ENCODE measurements at places on chromosomes 2 and 18.

DNA sequence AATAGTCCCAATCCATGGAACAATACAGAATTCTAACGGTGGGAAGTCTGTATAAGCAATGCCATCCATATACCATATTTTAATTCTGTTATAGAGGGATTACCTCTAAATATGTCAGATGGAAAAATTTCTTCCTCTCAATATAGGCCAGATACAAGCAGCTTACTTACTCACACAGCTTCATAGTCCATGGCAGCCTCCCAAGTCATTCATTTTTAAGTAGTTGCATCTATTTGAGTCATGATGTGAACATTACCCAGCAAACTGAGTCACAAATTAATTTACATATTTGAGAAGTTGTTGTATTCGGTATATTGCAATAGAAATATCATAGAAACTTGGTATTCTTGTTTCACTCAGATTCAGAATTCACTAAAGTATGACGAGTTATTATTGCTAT, 20.3 kb downstream of the TBR1 start:
- no peak for DNase-seq

- no peak for DNase-seq
Measured at GRCh38 chr2:174631009-174631981, 33.7 kb upstream of the WIPF1 start.

DNA sequence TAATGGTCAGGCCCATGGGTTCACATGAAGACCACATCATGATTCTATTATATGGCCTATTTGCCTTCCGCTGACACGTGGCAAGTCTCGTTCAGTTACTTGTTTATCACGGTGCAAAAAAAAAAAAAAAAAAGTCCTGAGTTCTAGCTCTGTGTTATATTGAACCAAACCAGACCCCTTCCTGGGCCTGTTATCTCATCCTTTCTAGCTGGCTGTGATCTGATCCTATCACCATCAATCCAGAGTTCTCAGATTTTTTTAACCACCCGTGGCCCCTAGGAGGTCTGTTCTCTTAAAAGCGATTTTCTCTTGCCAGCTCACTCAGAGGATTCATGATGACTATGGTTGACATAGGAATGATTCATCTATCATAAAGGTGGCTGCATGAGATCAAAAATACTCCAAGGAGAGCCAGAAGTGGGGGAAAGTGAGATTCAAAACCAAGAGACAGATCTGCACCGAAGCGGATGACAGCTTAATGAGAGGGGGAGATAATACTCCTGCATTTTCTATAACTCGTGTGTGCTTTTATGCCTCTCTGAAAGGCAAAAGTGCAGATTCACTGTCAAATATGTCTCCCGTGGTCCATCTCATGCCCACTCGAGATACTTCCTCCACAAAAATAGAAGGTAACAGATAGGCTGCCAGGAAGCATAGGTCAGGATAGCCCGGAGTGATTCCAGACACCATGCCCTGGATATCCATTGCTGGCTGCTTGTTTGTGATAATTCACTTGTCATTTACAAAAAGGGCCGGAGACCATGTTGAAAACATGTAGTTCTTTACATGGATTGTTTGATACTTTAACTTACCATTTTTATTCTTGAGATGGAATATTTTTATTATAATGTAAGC, 505.7 kb upstream of the KLHL29 start:
- DNase-seq, result no peak

GRCh38 chr2:187550857-187551256, 3.4 kb downstream of the TFPI start:
- no peak for DNase-seq

- DNase-seq, result no peak
Measured at GRCh38 chr2:216858312-216858711, 1.6 kb downstream of the TNP1 start.

- DNase-seq, result no peak
Measured at GRCh38 chr18:48388478-48388877, 20.7 kb downstream of the ZBTB7C start.

- DNase-seq, result no peak
Measured at GRCh38 chr2:69781321-69782248, 39.7 kb downstream of the ANXA4 start.

DNA sequence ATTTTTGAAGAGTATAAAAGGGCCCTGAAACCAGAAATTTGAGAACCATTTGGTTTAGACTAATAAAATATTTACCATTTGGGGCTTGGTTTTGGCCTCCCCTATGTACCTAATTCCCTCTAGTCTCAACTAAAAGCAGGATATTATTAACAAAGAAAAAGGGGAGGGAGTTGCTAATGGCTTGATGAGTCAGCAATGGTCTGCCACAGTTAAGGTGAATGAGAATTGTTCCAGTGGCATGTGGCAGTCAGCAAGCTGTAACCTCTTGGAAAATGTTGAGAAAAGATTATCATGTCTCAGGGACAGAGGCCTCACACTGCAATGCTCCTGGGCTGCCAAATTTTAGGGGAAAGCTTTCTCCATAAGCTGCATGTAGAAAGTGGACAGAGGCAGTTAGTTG, 20.1 kb upstream of the SLC39A10 start:
- no peak for DNase-seq

DNA sequence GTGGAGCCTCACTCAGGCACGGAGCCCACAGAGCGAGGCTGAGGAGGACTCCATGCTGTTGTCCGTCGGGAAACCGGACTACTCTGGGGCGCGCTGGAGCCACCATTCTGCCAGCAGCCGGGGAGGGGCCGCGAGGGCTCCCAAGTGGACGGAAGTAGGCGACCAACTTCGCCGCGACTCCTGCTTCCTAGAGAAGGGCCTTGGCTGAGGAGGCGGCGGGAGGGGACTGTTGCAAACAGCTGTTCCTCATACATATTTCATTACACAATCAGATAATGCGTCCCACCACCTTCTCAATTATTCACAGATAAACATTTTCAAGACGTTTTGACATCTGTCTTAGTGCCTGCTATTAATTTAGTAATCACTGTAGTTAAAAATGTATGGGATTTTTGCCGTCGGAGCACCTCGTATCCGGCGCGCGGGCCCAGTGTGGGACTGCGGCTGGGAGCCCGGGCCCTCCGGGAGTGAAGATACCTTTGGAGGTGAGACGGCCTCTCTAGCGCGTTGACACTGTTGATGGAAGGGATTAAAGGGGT, 11.7 kb upstream of the SIX3 start:
- no peak for DNase-seq

- peak; percentile 5 for DNase-seq
Measured at GRCh38 chr2:51995293-51995692, 963.4 kb upstream of the NRXN1 start.

GRCh38 chr2:241946306-241947003, 76.9 kb downstream of the RTP5 start:
- no peak for DNase-seq

DNA sequence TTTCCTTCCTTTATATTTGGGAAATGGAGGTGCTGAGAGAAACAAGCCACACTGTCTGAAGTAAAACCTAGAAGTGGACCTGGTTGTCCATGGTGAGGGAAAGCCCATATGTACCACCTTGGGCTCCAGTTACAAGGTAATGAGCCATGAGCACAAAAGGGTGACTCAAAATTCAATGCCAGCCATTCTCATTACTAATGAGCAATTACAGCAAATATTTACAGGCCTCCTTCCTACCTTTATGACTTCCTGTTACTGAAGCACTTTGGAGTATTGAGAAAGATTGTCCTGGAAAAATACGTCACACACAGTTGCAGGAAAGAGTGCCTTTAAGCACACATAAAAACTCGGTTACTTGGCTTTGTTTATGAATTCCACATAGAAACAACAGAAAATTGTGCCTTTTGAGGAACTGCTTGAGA, 9.1 kb downstream of the EPAS1 start:
- DNase-seq, result no peak

GRCh38 chr18:44914028-44914427, 233.3 kb downstream of the SETBP1 start:
- no peak for DNase-seq

DNA sequence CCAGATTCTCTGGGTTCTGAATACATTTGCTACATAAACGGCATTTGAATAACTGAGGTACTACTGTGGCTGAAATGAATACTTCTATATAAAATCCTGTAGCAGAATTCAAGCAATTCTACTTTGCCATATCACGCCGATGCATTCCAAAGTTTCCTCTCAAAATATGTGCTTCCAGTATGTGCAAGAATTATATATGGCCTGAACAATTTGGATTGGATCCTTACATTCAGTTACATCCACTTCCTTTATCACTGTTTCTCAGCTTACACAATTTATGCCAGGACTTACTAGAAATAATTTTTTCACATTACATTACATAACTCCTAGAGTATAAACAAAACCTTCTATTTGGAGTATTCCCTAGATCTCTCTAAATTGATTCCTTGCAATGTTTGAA, 46.3 kb upstream of the STAT4 start:
- no peak for DNase-seq

DNA sequence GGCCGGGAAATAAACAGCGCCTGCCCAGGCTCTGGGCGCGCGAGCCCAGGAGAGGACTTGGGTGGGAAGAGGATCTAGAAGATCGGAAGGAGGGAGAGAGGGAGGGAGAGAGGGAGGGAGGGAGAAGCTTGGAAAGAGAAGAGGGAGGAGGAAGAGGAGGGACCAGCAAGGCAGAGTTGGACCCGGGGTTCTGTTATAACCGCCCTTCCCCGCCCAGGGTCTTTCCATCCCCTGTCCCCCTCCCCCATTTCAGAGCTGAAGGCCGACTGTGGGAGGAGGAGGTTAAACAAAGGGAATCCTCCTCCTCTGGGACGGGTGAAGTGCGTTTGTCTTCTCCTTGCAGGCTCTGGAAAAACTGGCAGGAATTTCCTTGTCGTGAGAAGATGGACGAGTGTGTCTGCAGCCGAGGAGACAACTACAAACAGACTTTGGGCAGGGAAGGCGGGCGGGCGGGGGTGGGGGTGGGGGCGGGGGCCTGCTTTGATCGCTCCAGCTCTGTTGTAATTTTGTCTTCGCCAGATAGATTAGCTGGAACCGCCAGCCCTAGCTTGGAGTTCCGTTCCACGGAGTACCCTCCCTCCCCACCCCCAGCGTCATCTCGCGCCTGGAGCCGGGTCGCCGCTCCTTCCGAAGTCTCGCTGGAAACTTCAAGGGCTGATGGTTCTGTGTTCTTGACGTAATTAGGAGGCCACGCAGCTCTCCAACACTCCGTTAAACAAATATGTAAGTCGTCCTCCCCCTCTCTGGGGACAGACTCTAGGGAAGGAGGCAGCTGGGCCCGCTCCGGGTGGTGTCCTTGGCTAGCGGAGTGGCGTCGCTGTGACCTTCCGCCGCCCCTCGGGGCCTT, 6.4 kb upstream of the SP9 start:
- DNase-seq, result no peak

DNA sequence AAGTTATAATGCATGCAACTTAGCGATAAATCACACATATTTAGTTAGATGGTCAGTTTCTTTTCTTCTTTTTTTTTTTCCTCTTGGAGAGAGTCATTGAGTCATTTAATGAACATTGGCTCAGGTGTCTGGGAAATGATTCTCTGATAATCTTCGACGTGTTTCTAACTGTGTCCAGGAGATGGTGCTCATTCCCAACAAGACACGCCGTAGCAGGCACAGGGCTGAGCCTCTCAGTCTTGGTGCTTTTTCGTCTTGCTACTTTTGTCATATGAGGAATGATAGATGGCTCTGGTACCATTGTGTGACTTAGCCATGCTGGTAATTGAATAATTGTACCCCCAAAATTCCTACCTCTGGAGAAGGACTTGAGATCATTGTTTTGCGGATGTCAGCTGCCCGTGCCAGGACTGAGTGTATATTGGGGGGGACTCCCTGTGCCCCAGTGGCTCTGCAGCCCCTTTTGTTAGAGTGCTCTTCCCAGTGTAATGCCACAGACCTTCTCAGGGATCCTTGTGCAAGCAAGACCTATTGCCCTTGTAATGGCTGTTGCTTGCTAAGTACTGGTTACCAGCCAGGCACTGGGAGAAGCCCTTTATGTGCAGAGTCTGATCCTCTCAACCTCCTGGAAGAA, 107.6 kb upstream of the CYRIA start:
- peak; percentile 10 for DNase-seq

DNA sequence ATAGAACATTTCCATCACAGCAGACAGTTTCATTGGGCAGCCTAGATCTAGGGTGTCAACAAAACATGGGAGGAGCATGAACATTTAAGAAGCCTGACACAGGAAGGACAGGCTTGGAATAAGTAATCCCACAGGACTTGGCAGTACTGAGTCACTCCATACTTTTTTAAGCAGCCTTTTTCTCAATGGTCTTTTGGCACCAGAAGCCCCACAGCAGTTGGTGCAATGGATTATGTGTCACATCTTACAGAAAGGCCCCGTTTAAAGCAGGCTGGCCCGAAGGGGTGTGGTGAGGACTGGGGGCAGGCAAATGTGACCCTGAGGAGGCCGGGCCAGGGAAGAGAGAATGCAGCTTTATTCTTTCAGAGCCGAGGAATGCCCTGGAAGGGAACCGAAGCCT, 26.6 kb downstream of the SPTBN1 start:
- peak; percentile 32 for DNase-seq

DNA sequence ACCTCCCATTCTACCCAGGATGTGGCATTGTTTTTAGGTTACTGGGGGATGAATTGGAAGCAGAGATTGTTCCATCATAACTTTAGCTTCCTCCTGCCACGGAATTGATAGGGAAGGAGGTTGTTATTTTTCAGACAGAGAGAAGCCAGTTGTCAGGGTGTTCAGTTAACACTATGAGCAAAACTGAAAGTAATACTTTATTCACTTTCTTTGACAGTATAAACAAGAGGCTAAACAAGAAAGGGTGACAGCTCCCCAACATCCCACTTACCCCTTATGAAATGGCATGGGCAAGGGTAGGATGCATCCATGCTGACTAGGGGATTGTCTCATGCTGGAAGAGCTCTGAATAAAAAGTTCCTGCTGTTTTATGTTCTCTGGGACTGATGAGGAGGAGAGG, 36.4 kb upstream of the GAREM1 start:
- DNase-seq, result no peak

DNA sequence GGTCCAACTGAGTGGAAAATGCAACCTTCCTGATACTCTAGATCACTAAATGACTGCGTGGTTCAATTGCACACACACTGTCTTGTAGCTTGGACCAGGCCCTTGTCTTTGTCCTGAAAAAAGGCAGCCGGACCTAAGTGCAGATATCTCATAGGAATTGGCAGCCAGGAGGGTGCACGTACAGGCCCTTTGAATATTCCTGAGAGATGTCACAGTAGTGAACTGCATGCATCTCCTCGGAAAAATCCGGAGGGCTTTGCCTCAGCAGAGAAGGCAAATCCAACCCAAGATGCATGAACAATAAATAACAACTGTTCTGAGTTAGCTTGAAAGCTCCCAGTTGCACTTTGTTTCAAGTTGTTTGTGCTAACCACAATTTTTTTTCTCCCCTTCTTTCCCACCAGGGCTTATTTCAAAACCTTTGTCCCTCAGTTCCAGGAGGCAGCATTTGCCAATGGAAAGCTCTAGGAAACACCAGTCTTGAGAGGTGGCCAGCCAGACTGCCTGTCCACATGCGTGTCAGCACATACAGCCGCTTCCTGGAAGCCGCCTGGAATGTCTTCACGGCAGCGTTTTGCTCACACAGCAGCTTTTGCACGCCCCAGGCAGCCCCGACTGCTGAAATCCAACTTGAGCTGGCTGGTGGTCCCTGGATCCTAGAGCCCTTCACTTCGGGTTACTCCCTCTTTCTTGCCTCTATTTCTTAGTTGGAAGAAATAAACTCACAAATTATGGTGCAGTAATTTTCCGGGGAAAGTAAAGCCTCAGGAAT, 54.4 kb upstream of the FOSL2 start:
- no peak for DNase-seq

- no peak for DNase-seq
Measured at GRCh38 chr2:535222-535621, 142.0 kb downstream of the TMEM18 start.

Measured in HTR-8/SVneo (cell line).